Putamen (tissue), 1 donor: ENCODE measurements at places on chromosomes 2 and 18.

- no peak for DNase-seq
Observed at GRCh38 chr2:109201465-109202327, 72.7 kb downstream of the SH3RF3 start.

GRCh38 chr2:234770031-234770506, 181.7 kb upstream of the SH3BP4 start:
- peak; percentile 4 for DNase-seq

GRCh38 chr2:229095472-229095871, 175.6 kb downstream of the PID1 start:
- DNase-seq: no peak

- no peak for DNase-seq
Observed at GRCh38 chr2:200089040-200089755, 133.8 kb downstream of the MAIP1 start.

DNA sequence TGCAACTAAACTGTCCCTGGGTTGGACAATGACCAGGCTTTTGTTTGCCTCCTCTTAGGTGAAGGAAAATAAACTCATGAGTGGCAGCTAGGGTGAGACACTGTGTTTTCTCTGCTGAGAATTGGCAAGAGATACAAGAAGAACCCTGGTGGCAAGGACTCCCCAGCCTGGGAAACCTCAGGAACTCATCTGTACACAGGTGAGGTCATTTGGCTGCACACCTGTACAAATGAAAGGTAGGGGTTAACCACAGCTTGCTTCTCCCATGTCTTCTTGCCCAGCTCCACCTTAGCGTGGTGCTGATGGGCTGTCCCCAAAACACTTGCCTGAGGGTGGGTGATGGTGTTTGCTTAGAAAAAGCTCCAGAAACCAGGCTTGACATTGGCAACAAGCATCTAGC, 97.2 kb upstream of the FAM136A start:
- no peak for DNase-seq

DNA sequence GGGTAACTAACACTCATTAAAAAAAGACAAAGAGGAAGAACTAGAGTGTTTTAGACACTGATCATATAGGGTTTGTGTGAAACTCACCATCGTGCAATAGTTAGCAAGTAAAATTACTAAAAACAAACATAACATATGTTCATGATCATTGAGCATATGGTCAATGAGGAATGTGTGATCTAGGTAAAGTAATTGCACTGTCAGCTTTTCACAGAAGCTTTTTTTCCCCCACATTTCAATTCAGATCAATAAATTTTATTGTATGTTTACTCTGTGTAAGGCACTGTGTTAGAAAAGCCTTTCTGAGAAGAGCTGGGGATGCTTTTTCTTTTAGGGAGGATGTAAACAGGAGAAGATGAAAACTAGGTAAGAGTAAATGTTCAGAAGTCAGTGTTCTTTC, 348.2 kb downstream of the LRP1B start:
- no peak for DNase-seq

DNA sequence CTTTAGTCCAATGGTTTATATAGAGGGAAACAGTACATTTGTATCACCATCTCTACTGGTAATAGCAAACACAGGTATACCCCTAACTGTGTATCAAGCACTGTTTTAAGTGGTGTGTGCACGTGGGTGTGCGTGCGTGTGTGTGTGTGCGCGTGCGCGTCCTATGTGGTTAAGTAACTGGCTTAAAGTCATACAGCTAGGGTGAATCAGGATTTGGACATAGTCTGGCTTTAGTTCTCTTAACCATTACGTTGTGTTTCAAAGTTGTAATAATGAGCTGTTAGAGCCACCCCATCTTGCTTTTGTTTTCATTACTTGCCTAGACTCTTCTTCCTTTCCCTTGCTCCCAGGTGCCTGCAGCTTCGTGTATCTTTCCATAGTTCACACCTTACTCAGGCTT, 2.1 kb downstream of the HADHB start:
- DNase-seq: no peak

DNA sequence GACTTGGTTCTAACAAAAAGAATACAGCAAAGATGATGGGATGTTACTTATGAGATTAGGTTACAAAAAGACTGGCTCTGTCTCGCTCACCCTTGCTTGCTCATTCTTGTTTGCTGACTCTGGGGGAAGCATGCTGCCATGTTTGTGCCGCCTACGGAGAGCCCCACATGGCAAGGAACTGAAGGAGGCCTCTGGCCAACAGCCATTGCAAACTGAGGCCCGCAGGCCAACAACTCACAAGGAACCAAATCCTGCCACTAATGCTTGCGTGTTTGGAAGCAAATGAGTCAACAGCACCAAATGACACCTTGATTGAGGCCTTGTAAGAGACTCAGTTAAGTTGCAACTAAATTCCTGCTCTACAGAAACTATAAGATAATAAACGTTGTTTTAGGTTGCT, 297.6 kb upstream of the STON1 start:
- DNase-seq: no peak

DNA sequence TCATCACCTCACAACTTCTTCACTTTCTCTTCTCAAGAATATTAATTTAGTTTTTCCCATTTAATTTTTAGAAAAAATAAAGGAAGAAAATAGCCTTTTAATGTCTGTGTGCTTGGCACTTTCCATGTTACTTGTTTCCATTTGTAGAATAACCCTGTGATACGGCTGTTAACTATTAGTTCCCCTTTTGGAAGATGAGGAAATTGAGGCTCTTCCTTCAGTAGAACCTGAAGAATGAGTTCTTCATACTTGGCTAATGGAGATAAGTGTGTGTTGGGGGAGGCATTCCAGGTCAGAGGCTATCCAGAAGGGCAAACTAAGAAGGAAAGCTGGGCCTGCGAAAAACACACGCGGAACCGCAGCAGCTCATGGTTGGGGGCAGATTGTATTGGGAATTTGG, 38.3 kb downstream of the ZNF532 start:
- DNase-seq: no peak

GRCh38 chr18:31723639-31723989, 37.1 kb downstream of the SLC25A52 start:
- DNase-seq: no peak

DNA sequence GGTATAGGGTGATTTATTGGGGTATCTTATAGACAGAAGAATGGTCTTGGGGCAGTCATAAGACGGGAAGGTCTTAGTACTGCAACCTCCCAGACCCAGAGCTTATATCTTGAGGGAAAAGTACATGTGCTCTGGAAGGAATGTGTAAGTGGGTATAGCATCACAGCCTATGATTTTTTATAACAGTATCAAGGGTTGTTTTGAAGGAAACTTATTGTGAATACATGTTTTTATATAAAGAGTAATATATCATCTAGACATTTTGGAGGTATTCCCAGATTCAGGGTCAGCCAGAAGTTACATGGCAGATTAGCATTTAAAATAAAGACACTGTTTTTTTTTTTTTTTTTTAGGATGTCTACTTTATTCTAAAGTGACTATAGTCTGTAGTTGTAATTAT, 47.6 kb upstream of the STON1 start:
- no peak for DNase-seq

- no peak for DNase-seq
Observed at GRCh38 chr18:47975701-47976100, 45.2 kb upstream of the SMAD2 start.
